HT1080 (cell line): ENCODE measurements at places on chromosomes 1 and 21. TPM values are rescaled to one million over a fixed set of nuclear protein-coding genes. Genes with fewer than 3 reads are reported as not detected.

AMPD1 gene
- total RNA-seq = not detected in 2 replicates

TNFRSF25 gene
- total RNA-seq = 12.9 and 14.7 TPM in 2 replicates

CRYAA gene
- not detected in 2 replicates for total RNA-seq

TRAF5 gene
- 5.1 and 6.5 TPM in 2 replicates for total RNA-seq

LINGO4 gene
- not detected in 2 replicates for total RNA-seq

LCE2A gene
- 0.47 and 3.0 TPM in 2 replicates for total RNA-seq

ZBTB8B gene
- total RNA-seq = not detected in 2 replicates

ZYG11B gene
- 14.6 and 18.3 TPM in 2 replicates for total RNA-seq

GLIS1 gene
- 0.20 and 0.71 TPM in 2 replicates for total RNA-seq

SLFNL1 gene
- 0.17 TPM in 1 of 2 replicates, not detected in the other for total RNA-seq

SLC39A1 gene
- total RNA-seq = 104 and 126 TPM in 2 replicates

PPM1J gene
- 0.27 and 0.59 TPM in 2 replicates for total RNA-seq

CLIC6 gene
- total RNA-seq = not detected in 2 replicates

NHLH1 gene
- total RNA-seq = 0.18 TPM in 1 of 2 replicates, not detected in the other

ZFP69B gene
- total RNA-seq = 4.0 and 5.0 TPM in 2 replicates

ASTN1 gene
- total RNA-seq = 0.16 and 0.33 TPM in 2 replicates

DYNLT5 gene
- total RNA-seq = not detected in 2 replicates
